GM06990 (cell line): ENCODE measurements at places on chromosomes 5 and 9.
A peak's percentile ranks its signal among the peaks of the same experiment; 100 is the strongest.

DNA sequence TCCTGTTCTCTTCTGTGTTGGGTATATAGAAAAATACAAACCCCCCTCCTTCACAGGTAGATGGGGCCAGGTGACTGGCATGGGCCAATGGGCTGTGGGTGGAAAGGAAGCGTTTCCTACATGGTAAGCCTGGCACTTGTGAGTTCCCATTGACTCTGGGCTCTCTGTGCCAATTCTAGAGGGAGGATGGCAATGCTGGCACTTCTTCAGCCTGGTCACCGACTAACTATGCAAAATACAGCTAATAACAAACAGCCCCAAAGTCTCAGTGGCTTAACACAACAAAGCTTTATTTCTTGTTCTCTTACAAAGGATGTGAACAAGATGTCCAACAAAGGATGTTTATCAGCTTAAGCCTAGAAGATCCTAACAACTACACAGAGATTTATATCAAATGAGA lies 258.1 kb downstream of the SYK start:
- DNase-seq, result no peak

DNA sequence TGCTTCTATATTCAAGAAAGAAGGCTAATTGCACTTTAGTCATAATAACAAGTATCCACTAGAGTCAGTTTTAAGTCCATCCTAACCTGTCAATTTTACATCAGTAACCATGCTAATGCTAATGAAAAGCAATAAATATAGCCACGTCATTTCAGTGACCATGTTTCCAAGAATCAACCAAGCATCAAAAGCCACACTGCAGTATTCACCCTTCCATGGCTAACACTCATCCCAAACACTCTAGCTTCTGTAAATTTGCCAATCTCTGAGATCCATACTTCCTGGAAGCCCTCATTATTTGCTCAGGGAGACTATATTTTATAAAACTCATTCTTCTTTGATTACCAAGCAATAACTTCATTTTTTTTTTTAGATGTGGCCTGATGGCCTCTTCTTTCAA lies 712.0 kb downstream of the CETN3 start:
- DNase-seq, result no peak

DNA sequence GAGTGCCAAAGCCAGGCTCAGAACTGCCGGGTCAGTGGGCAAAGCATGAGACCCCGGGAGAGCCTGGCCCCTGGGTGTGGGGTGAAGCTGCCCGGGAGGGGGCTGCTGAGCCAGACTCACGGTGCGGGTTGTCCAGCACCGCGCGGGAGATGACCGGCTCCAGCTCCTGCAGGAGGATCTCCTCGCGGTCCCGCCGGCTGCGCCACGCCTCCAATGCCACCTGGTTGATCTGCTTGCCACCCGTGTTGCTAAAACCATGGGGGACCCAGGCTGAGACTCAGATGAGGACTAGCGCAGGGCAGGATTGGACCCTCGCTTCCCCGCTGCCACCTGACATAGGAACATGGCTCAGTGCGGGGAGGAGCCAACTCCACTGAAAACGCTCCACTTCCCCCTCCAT lies 2.6 kb downstream of the TOR2A start:
- DNase-seq, result no peak

- DNase-seq, result no peak
These were observed 70.2 kb upstream of the TLE4 start for GRCh38 chr9:79501546-79501945.

DNA sequence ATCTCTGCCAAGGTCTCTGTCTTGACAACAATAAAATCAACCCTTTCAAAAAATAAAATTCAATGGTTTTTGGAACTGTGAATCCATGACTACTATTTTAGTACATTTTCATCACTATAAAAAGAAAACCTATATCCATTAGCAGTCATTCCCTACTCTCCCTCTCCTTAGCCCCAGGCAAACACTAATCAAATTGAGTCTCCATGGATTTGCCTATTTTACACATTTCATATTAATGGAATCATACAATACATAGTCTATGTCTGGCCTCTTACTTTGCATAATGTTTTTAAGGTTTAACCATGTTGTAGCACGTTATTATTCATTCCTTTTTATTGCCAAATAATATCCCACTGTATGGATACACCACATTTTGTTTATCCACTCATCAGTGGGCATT lies 24.1 kb downstream of the RIGI start:
- DNase-seq, result no peak

DNA sequence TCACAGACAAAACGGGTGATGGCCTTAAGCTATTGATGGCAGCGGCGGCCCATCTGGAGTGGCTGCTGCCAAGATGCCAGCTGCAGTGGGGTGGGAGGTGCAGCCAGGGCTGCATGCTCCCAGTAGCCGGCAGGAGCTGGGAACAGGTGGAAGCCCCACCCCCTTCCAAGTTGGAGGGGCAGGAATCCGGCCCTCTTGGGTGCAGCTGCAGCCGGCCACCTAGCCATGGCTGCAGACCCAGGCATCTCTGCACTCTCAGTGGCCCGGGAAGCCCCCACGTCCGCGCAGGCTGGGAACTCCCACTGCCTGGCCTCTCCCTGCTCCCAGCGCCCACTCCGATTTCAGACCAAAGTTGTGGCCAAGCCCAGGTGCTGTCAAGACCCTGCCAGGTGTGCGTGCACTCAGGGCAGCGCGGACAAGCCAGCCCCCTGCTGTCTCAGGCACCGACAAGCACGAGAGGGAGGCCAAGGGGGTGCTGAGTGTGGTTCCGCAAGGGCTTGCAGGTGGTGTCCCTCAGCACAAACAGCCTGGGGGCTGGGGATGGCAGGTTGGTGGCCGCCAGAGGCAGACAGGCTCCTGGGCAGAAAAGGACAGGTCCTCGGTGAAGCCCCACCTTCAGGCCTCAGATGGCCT lies 115.1 kb upstream of the TSLP start:
- no peak for DNase-seq

DNA sequence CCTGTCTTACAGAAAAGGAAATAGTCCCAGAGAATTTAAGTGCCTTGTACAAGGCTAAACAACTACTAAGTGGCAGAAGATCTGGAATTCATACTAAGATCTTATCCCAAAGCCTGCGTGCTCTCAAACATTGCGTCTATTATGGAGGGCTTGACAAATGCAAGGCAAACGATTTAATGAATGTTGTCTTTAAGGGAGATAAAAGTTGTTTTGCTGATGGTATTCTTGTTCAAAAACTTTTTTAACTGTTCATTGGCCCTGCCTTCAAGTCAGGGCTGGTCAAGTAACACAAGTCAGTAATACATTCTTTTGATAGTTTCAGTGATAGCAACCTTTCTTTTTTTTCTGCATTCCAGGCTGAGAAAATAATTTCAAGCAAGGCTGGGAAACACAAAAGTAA lies 1.7 kb upstream of the SLC38A9 start:
- no peak for DNase-seq

DNA sequence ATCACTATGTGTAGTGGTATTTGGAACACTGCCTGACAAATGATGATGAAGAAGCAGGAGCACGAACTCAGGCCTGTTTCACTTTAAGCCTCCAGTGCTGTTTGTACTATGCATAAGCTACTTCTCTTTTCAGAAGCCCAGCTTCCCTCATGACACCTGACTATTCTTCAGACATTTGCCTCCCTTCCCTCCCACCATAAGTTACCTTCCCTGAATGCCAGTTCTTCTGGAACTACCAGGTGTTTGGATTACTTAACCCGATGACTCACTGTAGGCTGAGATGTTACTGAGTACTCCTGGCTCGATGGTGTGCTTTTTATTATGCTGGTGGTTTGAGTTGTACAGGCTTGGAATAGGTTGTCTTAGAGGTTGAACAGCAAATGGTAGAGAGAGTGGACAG lies 180.0 kb downstream of the SPATA31D1 start:
- DNase-seq, result no peak

DNA sequence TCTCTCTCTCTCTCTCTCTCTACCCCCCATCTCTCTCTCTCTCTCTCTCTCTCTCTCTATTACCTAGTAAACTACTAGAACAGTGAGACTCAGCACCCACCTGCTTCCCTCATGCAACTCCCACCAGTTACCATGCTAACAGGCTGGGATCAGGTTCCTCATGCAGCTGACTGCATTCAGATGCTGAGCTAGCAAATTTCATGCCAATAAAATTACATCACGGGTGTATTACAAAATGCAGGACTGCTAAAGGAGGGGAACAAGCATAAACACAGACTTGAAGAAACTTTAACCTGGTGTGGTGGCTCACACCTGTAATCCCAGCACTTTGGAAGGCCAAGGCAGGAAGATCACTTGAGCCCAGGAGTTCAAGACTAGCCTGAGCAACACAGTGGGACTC lies 76.0 kb downstream of the CEMIP2 start:
- no peak for DNase-seq

- no peak for DNase-seq
These were observed 292.5 kb downstream of the PARP8 start for GRCh38 chr5:50958852-50959457.

- DNase-seq, result peak; percentile 20
These were observed 989 bp upstream of the FBN2 start for GRCh38 chr5:128539038-128539429.

GRCh38 chr5:108720391-108720790 lies 27.3 kb upstream of the FER start:
- peak; percentile 59 for DNase-seq

DNA sequence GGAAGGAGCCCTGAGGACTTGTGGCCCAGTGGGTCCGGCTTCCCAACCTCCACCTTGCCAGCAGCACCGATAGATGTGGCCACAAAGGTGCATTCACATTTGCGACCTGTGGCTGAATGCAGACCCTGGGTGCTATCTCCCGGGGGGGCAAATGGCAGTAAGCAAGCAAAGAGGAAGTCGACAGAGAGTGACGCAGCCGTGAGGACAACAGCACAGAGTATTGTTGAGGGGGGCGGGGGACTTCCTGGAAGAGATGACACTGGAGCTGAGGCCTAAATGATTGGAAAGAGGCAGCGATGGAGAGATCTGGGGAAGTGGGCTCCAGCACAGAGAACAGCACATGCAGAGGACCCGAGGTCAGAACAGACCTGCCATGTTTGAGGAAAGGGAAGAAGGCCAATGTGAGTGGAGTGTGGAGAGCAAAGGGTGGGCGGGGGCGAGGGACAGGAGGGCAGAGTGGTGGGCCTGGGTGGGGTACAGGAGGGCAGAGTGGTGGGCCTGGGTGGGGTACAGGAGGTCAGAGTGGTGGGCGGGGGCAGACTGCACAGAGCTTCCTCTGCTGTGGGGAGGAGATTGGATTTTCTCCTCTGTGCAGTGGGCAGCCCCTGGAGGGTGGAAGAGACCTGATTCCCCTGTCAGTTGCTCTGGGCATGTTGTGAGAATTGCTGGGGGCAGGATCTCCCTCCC lies 42.6 kb downstream of the ADAMTS2 start:
- no peak for DNase-seq

GRCh38 chr9:116476935-116477381 lies 210.1 kb upstream of the TRIM32 start:
- DNase-seq, result no peak
